ENCODE measurements at places on chromosomes 2 and 18.
A peak's percentile ranks its signal among the peaks of the same experiment; 100 is the strongest.

- DNase-seq = no peak
These were observed 31.9 kb downstream of the DIPK1C start for GRCh38 chr18:74425161-74425560.

GRCh38 chr2:123380370-123380935 is 644.6 kb upstream of the CNTNAP5 start:
- no peak for DNase-seq

DNA sequence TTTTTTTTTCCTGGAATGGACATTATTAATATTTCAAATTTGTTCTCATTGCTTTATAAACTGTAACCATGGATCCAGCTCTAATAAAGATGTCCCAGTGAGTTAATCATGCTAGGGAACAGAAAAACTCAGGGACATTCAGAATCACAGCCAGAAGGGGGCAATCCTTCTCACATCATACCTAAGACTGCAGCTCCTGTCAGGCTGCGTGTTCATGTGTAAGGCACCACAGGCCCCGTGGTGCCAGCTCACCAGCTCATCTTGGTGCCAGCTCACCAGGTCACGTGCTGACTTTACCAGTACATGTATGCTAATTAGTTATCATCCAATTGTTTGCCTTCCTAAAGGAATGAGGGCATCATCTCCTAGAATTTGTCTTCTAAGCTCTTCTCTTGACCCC is 84.7 kb upstream of the NEDD4L start:
- peak; percentile 48 for DNase-seq

- no peak for DNase-seq
These were observed 60.3 kb upstream of the PEX13 start for GRCh38 chr2:60957224-60957623.

- no peak for DNase-seq
These were observed 45.6 kb downstream of the INPP4A start for GRCh38 chr2:98489971-98490962.

- DNase-seq = peak; percentile 53
These were observed 110.2 kb upstream of the CCDC68 start for GRCh38 chr18:55069497-55069896.

- no peak for DNase-seq
These were observed 39.9 kb downstream of the STK17B start for GRCh38 chr2:196131384-196131937.

DNA sequence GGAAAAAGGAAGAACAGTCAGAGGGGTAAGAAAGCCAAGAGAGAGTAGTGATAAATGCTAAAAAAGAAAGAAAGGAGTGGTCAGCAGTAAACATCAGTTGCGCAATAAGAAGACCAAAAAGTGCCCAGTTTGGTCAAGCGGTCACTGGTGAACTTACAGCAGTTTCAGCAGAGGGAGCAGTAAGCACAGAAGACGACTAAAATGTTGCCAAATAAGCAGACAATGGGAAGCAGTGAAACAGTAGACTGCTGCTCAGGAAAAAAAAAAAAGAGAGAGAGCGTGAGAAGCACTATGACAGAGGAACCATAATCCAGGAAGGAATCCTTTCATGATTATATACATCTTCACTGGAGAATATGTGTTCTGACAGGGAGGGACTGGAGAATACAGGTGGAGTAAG is 45.8 kb downstream of the DNAJC10 start:
- DNase-seq = no peak

DNA sequence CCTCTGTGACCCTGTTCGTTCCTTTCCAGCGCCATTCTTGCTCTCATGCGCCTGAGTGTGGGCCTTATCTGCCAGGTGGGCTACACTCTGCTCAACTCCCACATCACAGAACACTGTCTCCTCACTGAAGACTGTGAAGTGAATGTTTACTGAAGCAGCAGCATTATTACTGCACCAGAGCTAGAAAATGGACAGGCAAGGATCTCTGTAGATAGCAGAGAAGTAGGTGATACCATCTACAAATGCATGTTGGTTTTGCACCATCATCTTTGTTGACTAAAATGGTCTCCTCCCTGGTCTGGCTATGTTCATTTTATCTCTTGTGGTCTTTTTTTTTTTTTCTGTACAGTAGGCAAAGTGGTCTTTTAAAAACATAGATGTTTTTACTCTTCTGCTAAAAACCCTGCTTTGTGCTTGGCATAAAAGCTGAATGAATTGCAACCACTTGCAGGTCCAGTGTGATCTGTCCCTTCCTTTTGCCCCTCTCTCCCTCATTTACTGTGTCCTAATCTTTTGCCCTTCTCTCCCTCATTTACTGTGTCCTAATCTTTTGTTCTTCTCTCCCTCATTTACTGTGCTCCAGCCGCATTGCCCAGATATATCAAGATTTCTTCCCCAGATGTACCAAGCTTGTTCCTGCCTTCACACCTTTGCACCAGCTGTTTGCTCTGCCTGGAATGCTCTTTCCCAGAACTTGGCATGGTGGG is 35.4 kb downstream of the BABAM2 start:
- no peak for DNase-seq

GRCh38 chr2:169363560-169364150 is 1.3 kb upstream of the LRP2 start:
- peak; percentile 60 for DNase-seq

- no peak for DNase-seq
These were observed 18.6 kb upstream of the RMC1 start for GRCh38 chr18:23484561-23485182.

- no peak for DNase-seq
These were observed 1304.5 kb upstream of the ZEB2 start for GRCh38 chr2:145824384-145824783.

- no peak for DNase-seq
These were observed 89.0 kb upstream of the SEC11C start for GRCh38 chr18:59050661-59051057.

DNA sequence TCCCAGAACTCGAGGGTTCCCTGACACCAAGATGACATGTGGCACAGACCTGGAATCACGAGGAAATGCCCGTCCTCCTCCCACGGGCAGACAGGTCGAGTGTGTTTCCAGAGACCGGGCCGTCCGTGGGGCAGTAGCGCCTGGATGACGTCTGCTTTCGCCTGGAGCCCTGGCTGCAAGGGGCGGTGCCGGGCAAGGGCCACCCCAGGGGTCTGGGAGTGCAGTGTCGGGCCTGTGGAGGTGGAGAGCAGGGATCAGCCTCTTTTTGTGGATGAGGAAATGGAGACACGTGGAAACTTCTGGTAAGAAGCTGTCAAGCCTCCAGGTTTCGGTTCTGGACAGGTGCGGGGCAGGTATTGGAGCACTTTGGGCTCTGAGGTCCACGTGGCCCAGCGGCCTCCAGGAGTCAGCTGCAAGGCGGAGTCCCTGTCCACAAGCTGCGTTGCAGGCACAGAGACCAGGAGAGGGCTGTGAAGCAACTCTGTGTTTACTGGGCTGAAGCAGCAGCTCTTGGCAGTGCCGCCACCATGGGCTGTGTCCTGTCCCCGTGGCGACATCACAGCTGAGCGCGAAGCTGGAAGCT is 25.6 kb downstream of the NFATC1 start:
- DNase-seq = no peak
